Mesothelial cell of epicardium (in vitro differentiated cells): ENCODE measurements at places on chromosomes 5 and 9. TPM values are rescaled to one million over a fixed set of nuclear protein-coding genes. Genes with fewer than 3 reads are reported as not detected.

- peaks cover 46% of the 10 kb centered on the region for H3K36me3 ChIP-seq
- H3K4me3 ChIP-seq = no peak overlapping the region
- H3K27ac ChIP-seq = no peak overlapping the region
- no peaks in the 10 kb centered on the region for H3K4me1 ChIP-seq
- DNase-seq = no peak
Measured at GRCh38 chr5:55699041-55699688, 13.0 kb downstream of the SLC38A9 start.

DNA sequence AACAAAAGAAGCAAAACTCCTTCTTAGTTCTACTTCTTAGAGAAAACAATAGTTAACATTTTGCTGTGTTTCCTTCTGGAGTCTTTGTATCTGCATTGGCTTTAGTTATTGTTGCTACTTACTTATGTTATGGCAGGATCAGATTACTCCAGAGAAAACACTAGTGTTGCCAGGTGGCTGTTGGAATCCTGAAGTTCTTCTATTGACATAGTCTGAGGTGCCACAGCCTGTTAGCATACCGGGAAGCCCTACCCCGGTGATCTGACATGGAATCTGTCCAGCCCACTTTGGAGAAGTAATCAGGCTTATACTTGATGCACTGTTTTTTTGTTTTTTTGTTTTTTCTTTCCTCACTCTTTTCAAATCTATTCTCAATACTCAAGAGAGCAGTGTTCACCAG, 68.5 kb upstream of the CEP78 start:
- peaks cover 6% of the 10 kb centered on the region for H3K36me3 ChIP-seq
- H3K4me1 ChIP-seq = peaks cover 1% of the 10 kb centered on the region
- H3K27ac ChIP-seq = no peak overlapping the region
- no peak overlapping the region for H3K4me3 ChIP-seq
- H3K27me3 ChIP-seq = no peaks in the 10 kb centered on the region

DNA sequence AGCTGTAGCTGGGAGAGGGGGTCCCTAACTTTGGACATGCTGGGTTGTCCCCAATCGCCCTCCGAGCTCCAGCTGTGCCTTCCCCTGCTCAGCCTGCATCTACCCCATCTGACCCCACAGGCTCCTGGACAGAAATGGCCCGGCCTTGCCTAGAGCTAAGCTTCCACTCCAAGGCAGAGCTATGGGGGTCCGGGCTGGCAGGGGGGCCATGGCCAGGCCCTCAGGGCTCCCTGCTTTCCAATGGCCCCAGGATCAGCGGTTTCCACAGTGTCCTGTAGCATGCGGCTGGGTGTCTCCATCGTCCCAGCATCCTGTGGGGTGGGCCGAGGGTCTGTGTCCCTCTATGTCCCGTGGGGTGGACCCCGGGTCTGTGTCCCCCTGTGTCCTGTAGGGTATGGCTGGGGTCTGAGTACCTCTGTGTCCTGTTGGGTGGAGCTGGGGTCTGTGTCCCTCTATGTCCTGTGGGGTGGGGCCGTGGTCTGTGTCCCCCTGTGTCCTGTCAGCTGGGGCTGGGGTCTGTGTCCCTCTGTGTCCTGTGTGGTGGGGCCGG, 130.6 kb downstream of the RXRA start:
- peaks cover 38% of the 10 kb centered on the region for H3K4me1 ChIP-seq
- H3K27ac ChIP-seq = peak overlapping the region; percentile 88
- H3K36me3 ChIP-seq = no peaks in the 10 kb centered on the region
- H3K27me3 ChIP-seq = no peaks in the 10 kb centered on the region

- peaks cover 13% of the 10 kb centered on the region for H3K4me1 ChIP-seq
- no peaks in the 10 kb centered on the region for H3K36me3 ChIP-seq
- H3K27ac ChIP-seq = peak overlapping the region; percentile 54
- no peak overlapping the region for H3K4me3 ChIP-seq
Measured at GRCh38 chr5:88388476-88389337, 120.1 kb upstream of the TMEM161B start.

- no peak overlapping the region for H3K27ac ChIP-seq
- H3K4me3 ChIP-seq = no peak overlapping the region
- H3K27me3 ChIP-seq = peaks cover 25% of the 10 kb centered on the region
- DNase-seq = no peak
- no peaks in the 10 kb centered on the region for H3K36me3 ChIP-seq
Measured at GRCh38 chr9:75418518-75418917, 330.2 kb downstream of the OSTF1 start.

DNA sequence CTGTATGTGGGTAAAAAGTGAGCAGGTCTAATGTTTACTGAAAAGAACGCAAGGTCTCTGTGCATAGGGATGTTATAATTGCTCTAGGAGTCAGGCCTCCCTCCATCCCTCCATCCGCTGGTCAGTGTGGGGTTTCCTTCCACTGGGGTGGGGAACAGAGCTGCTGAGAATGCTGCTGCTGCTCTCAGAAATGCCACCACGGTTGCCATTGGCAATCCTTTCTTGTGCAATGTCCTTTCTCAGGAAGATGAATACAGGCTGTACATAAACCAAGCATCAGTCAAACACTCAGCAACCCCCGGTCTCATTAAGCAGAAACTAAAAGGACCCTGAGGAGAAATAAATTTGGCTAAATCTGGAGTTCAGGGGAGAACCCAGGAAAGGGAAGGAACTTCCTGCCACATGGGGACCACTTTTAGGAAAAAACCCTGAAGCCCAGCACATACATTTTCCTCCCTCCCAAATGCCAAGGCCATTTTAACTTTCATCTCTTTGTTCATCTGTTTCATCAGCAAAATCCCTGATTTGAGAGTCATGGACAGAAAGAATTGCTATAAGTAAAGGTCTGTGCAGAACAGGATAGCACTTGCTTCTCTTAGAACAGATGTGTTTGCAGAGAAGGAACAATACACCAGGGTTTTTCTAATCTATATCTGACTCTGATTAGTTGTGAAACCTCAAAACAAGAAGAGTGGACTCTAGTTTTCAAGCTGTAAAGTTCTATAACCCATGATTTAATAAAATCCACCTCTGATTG, 70.4 kb upstream of the SLC1A3 start:
- H3K27me3 ChIP-seq = no peaks in the 10 kb centered on the region
- peak overlapping the region; percentile 89 for H3K27ac ChIP-seq
- H3K4me3 ChIP-seq = no peak overlapping the region
- H3K4me1 ChIP-seq = peaks cover 38% of the 10 kb centered on the region

GRCh38 chr9:31615966-31616365, 768.5 kb upstream of the ACO1 start:
- no peaks in the 10 kb centered on the region for H3K36me3 ChIP-seq
- H3K4me1 ChIP-seq = no peaks in the 10 kb centered on the region
- no peak overlapping the region for H3K4me3 ChIP-seq
- DNase-seq = no peak
- no peak overlapping the region for H3K27ac ChIP-seq

- H3K4me1 ChIP-seq = peaks cover 37% of the 10 kb centered on the region
- peaks cover 3% of the 10 kb centered on the region for H3K36me3 ChIP-seq
- DNase-seq = no peak
- H3K4me3 ChIP-seq = no peak overlapping the region
- no peaks in the 10 kb centered on the region for H3K27me3 ChIP-seq
Measured at GRCh38 chr9:134656334-134657006, 14.9 kb downstream of the COL5A1 start.

Gene GLE1
- 15.6 to 16.8 TPM (median 16.7 TPM) in 3 replicates for total RNA-seq

Gene LPAR1
- 34.3 to 40.3 TPM (median 39.6 TPM) in 3 replicates for total RNA-seq

Gene RNF224
- total RNA-seq = 0.16 to 0.41 TPM (median 0.29 TPM) in 3 replicates

Gene DRD1
- 0.34 to 0.54 TPM (median 0.40 TPM) in 3 replicates for total RNA-seq
